Stimulated activated CD8-positive, alpha-beta memory T cell treated with anti-CD3 and anti-CD28 coated beads, Interleukin-4, amount 100 ng/mL, for 24 hours (primary cell): ENCODE measurements at places on chromosomes 4 and X.

DNA sequence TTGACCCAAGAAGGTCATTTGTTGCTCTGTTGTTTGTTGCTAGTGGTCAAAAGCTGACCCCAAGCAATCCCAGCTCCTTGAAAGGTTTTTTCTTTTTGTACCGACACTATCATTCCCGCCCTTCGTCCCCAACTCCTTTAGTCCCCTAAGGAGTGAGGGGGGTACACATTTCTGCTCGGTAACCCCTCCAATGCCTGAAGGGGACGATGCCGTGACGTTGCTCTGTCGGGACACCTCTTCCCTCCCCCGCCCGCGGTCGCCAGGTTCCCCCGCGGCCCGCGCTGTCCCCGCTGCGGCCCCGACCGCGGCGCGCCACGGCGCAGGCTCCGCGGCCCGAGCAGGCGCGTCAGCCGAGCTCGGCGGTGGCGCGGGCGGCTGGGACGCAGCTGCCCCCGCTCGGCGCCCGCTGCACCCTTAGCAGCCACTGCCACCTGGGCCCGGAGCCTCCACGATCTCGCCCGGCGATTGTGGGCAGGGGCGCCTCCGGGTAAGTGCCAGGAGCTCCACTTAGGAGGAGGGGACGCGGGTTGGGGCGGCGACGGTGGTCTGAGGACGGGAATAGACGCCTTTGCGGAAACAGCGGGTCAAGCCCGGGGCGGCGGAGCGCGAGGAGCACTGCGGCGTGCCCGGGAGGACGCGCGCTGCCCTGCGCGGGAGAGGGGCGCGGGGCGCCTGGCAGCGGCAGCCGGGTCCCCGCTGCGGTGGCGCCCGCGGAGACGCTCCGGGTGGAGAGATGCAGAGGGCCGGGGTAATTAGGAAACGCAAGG lies at the start of gene GLRB:
GLRB (plus strand) TSS at position 340 of the 767 bp plus-strand sequence. CDS start 1,875 bp downstream, outside the sequence.
- no peak for DNase-seq

DNA sequence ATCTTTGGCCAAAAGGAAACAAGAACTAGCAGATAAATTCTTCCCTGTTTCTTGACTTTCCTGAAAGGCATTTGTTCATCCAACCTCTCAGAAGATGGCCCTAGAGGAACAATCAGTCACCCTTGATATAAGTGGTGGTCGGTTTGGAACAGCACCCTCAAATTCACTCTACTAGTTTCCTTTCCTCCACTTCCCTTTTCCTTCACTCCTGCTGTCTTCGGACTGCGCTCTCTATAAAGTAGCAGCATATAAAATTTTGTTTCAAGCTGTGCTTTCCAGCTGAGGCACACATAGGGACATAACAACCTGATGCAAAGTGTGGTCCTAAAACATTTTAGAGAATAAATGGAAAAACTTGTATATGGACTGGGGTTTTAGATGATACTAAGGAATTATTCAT lies 29.0 kb upstream of the MOB1B start:
- DNase-seq = no peak

GRCh38 chrX:37047776-37048175 lies 39.6 kb downstream of the FAM47C start:
- no peak for DNase-seq

GRCh38 chr4:25816591-25817058 lies 46.2 kb downstream of the SEL1L3 start:
- no peak for DNase-seq

DNA sequence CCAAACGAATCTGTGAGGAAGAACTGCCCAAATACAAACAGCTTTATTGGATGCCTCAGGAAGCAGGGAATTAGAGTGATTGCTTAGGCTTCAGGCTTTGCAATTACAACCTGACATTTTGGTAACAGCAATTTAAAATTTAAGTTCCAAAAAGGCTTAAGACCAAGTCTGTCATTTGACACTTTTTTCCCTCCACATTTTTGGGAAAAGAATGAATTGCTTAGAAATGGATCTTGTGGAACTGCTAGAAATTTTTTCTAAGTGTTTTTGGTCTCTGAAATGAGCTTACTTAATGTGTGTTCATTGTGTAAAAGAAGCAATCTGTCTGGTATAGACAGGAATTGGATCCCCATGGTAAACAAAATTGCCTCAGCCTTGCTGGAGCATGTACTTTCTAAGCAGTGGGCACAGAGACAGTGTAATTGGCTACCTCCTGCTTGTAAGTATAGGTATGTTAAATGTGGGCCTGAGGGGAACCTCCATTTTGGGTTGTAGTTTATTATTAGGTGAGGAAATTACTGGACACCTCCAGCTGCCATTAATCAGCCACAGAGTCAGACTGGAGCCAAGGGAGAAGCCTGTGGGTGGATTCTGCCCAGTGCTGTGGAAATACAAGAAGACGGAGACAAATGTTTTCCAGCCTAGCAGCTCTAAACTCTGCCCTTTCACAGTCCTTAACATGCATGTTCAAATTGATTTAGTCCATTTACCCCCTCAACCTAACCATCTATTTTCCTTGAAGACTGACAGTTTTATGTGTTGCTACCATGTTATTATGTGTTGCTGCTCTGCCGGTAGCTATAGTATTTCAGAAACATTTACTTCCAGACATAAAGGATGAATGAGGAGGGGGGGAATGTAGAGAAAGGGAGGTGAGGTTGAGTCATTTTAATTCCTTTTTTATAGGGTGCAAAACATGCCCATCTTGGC lies 473.0 kb downstream of the SPRY1 start:
- no peak for DNase-seq

- no peak for DNase-seq
Measured at GRCh38 chr4:106323119-106323518, 6.8 kb downstream of the AIMP1 start.

DNA sequence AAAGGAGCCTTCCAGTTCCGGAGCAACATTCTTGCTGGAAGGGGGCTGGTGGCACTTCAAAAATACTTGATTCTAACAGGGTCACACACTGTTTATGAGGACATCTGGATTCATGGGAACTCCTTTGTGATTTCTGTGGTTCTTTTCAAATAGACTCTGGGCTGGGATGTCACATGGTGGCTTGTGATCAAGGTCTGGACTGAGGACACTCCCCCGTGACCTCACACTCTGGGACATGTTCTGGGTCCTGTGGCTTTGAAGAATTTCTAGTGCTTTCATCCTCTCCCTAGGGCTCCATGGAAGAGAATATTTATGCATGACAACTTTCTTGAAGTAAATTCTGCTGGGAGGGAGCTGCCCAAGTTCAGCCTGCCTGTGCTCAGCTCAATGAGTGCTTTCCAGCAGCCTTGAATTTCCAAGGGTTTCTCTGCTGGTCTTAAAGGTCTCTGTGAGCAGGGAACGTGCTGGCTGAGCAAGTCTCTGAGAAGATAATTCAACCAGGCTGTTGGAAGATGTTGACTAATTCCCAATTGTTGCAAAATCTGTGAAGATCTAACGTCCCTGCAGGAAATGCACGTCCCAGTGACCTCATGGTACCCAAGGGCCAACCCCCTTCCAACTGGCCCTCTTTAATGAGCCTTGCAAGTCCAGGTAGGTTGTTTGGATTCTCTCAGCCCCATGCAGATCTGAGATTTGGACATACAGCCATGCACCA lies 36.3 kb downstream of the GPR143 start:
- DNase-seq = no peak

DNA sequence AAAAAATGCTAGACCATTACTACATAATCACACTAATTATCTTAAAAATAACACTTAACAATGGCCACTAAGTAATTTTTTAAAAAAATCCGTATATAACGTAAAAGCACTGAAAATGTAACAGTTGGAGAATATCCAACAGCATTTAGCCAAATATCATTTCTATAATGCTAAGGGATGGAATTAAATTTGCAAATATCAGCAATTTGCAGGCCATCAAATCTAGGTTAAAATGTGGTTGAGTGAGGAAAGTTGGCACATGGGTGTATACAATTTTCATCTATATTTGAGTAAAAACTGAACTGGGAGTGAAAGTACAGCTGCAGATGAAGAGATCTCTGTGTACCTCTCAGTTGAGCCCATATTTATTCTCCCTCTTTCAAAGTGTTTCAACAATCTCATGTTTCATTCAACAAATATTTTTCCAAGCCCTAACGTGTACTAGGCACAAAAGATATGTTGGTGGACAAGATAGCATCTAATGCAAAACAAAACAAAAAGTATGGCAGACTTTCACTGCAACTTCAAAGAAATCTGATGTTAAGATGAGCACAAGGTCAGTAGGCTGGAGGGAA lies 63.0 kb downstream of the MBNL3 start:
- DNase-seq = no peak

DNA sequence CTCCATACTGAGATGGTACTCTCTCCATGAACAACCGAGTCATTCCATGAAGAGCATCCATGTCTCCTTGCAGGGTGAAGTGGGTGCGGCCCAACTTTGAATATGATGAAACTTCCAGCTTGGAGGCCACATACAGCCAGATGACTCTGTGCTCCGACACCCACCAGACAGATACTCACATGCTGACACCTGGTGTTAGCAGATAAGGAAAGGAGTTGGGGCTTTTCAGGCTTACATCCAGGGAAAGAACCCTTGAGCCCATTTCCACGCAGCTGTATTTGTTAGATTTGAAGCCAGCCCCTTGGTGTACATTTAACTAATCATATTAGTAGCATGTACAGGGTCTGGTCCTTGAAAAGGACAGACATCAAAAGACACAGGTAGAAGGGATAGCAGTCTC lies 62.1 kb upstream of the PRRG3 start:
- no peak for DNase-seq

GRCh38 chr4:85520765-85521749 lies 46.1 kb downstream of the ARHGAP24 start:
- DNase-seq = no peak

GRCh38 chrX:69021141-69021960 lies 143.9 kb downstream of the PJA1 start:
- no peak for DNase-seq

- DNase-seq = no peak
Measured at GRCh38 chr4:145156986-145157385, 23.4 kb downstream of the OTUD4 start.

GRCh38 chr4:7150036-7150635 lies 42.2 kb upstream of the SORCS2 start:
- no peak for DNase-seq

DNA sequence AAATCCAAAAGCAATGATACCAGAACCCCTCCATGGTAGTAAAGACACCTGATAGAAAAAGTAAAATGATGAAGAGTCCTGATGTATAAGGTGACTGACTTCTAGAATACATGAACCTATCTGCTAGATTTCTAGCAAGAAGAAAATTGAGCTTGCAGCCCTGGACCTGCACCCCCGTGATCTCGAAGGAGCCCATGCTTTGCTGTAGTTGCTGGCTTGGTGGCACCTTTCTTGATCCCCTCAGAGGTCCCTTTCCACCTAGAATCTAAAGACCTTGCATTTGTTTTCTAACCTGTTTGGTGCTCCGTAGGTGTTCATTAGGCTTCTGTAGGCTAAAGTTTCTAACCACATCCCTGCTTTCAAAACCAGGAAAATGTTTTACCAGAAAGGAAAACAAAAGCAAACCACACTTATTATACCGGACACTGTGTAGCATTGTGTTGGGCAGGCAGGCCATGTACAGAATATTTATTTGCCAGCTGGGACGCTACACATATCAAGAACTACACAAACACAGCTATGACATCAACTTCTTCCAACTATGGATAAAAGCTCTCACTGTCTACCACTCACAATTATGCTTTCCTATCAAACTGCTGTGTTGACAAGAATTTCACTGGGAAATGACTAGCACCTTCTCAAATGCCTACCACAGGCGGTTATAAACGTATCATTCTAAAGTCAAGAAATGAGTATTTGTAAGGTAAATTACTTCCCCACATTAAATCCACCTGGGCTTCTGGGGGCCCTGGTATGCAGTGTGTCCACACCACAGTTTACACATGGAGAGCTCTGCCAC lies 316.2 kb downstream of the UNC5C start:
- no peak for DNase-seq

DNA sequence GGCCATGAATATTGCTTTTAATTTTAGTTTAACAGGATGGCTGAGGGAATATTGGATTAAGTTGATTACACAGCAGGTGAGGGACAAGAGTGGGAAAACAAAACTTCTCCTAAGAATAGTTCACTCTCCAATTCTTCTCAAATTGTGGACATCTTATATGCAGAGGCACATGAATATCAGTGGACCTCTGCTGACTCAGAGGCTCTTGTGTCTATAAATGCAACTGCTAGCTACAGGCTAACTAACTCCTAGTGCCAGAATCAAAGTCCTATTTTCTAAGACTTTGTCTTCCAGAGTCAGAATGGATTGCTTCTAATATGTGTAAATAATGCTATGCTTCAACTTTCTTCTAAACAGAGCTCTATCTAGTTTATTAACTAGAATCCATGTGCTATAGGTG lies 175.8 kb downstream of the IL15 start:
- no peak for DNase-seq

DNA sequence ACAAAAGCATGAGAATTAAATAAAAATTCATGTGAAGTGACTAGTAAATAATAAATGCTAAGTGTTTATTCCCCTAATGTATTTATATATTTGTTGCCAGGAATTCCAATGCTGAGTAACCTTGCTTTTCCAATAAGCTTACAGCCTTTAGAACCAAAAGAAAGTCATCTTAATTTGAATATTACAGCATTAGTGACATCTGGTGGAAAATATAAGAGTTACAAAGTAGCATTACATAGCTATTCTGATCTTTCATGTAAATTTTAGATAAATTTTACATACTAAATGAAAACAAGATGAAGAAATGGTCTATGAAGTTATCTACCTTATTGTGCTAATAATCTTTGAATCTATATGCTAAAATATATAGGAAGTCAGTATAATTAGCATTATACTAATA lies 10.4 kb downstream of the MAD2L1 start:
- DNase-seq = no peak

DNA sequence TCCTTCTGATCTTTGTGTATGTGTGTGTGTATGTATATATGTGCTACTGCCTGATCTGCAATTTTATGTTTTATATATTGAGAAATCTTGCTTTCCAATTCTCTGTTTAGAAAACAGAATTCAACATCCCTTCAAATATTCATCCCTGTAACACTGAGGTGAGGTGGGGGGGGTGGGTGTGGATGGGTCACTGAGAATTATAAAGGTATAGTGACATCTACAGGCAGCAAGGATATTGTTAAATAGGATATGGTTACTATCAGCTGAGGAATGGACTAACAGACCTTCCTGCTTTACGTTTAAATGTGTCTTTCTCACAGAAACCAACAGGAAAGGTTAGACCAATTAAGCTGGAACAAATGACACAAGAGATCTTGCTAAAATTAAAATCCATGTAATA lies 19.0 kb upstream of the MAGEB2 start:
- DNase-seq = no peak

DNA sequence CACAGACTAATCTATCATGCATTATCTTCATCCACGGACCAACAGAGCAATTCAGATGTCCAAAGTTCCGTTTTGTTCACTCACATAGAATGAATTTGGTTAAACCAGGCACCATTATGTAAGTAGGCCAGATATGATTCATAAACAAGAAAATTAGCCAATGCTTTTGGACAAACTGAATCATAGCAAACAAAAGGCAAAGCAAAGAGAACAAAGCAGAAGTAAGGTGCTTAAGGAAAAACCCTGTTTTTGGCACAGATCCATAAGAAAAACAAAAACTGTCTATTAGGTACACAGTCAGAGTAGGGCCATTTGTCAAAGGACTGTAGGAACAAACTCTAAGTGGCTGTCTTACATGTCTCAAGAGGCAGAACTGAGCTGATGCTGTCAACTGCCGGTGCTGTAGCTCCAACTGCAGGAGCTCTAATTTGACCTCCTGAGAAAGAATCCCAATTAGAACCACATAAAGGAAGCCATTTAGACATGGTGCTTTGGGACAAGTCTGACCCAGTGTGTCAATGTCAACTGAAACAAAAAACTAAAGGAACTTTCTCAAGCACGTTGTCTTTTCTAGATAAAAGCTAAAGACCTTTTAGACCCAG lies 146.7 kb downstream of the COL25A1 start:
- no peak for DNase-seq

- no peak for DNase-seq
Measured at GRCh38 chrX:27136325-27136724, 326.8 kb downstream of the PPP4R3C start.
